ENCODE measurements at places on chromosomes 2 and 18. TPM values are rescaled to one million over a fixed set of nuclear protein-coding genes. Genes with fewer than 3 reads are reported as not detected.

The NYAP2 gene
- total RNA-seq: not detected

GRCh38 chr2:56464613-56465012 lies 280.8 kb downstream of the CCDC85A start:
- DNase-seq: no peak
- H3K27me3 ChIP-seq: no peaks in the 10 kb centered on the region
- H3K4me3 ChIP-seq: no peak overlapping the region
- no peak overlapping the region for H3K27ac ChIP-seq
- H3K4me1 ChIP-seq: no peaks in the 10 kb centered on the region

DNA sequence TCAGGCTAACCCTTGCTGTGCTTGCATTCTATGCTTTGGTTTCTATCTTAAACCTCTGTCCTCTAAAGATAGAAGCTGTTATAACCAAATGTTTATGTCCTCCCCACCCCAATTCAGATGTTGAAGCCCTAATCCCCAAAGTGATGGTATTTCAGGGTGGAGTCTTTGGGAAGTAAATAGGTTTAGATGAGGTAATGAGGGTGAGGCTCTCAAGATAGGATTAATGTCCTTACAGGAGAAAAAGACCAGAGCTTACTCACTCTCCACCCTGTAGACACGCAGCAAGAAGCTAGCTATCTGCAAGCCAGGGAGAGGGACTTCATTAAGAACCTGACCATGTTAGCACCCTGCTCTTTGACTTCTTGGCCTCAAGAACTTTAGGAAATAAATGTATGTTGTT lies 362.5 kb downstream of the ERBB4 start:
- no peak overlapping the region for H3K4me3 ChIP-seq
- H3K4me1 ChIP-seq: no peaks in the 10 kb centered on the region
- no peaks in the 10 kb centered on the region for H3K36me3 ChIP-seq
- no peak for DNase-seq

- H3K27ac ChIP-seq: no peak overlapping the region
- no peak overlapping the region for H3K4me3 ChIP-seq
- H3K27me3 ChIP-seq: peaks cover 21% of the 10 kb centered on the region
- H3K4me1 ChIP-seq: no peaks in the 10 kb centered on the region
- DNase-seq: peak; percentile 28
- H3K36me3 ChIP-seq: no peaks in the 10 kb centered on the region
Measured at GRCh38 chr2:39913648-39914461, 134.8 kb upstream of the THUMPD2 start.

GRCh38 chr2:6957031-6957714 lies 40.0 kb downstream of the RNF144A start:
- no peak for DNase-seq
- H3K27ac ChIP-seq: no peak overlapping the region
- H3K27me3 ChIP-seq: no peaks in the 10 kb centered on the region
- H3K4me1 ChIP-seq: no peaks in the 10 kb centered on the region
- no peaks in the 10 kb centered on the region for H3K36me3 ChIP-seq
- H3K4me3 ChIP-seq: no peak overlapping the region
